ENCODE measurements at places on chromosomes 6 and 20.

GRCh38 chr6:54877713-54878317, 31.2 kb downstream of the FAM83B start:
- DNase-seq, result no peak

DNA sequence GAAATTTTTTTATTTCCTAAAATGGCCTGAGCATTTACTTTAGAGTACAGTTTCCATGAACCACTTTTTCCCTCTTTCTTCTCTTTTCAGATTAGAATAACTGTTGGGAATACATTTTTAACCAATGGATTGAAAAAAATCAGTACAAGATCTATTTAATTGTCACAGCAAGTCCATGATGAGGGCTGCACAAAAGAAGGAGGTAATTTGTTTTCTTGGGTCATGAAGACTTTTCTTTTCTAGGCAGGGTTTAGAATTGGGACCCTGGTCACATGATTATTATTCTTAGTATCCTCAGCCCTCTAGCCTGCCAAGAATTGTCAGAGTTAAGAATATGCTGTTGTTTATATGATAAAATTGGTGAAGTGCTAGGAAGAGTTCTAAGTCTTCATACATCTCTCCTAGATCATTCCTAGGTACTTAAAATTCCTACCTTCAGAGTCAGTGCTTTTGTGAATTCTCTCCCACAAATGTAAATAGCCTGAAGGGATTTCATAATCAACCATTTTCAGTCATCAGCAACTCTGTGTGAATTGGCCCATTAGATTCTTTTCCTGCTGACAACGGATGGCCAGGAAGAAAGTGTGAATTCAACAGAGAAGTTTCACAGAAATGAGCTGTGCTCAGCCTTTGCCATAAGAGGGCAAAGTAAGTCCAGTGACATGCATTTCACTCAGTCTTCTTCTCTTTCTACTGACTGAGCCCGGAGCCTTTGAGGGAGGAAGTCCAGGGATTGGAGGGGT, 32.4 kb upstream of the TPBG start:
- no peak for DNase-seq

DNA sequence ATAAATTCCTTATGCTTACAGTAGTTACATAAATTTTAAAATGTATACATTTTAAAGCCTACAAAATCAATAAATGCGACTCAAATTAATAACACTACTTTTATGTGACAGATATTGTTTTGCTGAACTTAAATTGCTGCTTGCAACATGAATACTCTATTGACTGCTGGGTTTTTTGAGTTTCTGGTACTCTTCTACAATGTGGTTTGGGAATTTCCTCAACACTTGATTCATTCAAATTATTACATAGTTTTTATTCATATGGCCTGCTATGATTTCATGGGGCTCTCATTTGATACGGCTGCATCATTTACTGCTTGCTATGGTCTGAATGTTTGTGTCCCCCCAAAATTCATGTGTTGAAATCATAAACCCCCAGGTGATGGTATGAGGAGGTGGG, 2.3 kb upstream of the TXLNB start:
- no peak for DNase-seq

- peak; percentile 73 for DNase-seq
These were observed 18.0 kb downstream of the ADRM1 start for GRCh38 chr20:62320581-62321354.

DNA sequence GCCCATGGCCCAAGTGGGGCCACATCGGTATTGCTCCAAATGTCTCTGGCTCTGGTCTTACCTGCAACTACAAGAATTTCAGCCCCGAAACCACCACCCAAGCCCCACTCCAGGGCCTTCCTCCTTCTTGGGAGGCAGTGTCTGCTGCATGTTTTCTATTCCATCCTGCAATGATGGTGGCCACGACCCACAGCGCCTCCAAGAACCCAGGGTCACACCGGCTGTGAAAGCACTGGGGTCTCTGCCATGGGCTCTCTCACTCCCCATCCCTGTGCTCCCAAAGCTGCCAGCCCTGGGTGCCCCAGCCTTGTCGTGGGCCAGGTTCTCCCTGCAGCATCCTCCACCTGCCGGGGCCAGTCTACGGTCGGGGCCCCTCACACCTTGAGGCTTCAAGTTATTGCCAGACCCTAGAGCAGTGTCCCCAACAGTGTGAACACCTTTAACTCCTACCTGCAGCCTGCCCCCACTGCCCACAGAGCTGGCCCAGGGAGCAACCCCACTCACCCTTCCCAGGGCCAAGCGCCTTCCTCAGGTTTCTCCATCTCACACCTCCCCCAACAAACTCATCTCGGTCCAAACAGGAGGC, 115.4 kb downstream of the JPH2 start:
- DNase-seq, result no peak

DNA sequence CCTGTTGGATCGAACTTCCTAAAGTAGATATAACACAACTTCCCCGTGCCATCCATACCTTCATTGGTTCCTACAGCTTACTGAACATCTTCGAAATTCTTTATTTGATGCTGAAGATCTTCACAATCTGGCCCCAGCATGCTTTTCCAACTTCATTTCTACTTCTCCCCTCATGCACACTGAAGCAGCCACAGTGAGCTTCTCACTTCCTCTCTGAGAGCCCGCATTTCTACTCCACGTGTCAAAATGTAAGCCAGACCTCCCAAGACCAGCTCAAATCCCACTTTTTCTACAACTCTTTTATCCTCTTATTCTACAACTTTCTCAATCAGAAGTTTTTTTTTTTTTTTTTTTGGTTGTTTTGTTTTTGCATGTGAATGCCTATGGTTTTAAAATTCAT, 254.7 kb downstream of the GMPR start:
- no peak for DNase-seq

DNA sequence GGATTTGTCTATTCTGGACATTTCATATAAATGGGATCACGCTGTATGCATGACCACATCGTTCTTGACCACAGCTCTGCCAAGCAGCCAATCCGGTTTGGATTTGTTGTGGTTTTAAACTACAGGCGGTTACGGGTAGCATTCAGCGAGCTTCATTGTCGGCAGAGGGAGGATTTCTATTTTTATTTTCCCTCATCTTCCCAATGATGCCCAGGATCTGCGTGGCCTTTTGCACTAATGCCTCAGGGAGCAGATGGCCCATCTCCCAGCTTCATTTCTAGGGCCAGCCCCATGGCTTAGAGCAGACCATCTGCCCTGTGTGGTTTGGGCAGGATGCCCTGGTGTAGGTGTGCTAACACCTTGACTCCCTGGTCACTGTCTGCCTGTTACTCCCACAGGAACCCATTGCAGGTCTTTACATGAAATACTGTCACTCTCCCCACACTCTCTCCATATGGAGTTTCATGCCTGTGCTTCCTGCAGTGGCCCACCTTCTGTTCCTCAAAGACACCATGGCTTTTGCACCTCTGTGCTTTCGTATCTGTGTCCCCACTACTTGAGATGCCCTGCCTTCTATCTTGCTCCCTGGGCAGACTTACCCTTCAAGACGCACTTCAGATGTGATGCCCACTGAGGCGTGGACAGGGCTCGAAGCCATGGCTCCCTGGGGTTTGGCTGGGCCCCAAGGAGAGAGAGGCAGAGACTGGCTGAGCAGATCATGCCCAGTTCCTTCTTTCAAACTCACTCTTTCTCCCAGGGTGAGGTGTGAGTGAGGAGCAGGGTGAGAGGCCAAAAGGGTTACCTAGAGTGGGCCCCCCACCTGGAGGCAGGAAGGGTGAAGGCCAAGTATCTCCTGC, 26.0 kb downstream of the SDCBP2 start:
- no peak for DNase-seq

GRCh38 chr6:71468841-71469700, 180.5 kb downstream of the OGFRL1 start:
- no peak for DNase-seq

- DNase-seq, result no peak
These were observed 42.0 kb upstream of the TMEM217 start for GRCh38 chr6:37299990-37300389.

DNA sequence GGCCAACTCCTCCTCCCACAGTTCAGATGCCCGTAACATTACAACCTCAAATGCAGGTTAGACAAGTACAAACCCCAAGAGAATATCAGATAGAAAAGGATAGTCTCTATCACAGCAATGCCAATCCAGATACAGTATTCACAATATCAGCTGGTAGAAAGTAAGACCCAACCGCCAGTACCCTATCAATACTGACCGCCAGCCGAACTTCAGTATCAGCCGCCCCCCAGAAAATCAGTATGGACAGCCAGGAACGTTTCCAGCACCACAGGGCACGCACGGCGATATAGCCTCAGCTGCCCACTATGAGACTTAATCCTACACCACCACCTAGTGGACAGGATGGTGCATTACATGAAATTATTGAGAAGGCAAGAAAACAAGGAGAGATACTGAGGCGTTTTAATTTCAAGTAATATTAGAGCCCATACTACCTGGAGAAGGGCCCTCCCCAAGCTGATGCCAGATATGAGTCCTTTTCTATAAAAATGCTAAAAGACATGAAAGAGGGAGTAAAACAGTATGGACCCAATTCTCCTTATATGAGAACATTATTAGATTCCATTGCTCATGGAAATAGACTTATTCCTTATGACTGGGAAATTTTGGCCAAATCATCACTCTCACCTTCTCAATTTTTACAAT, 17.6 kb upstream of the EIF2S2 start:
- DNase-seq, result peak; percentile 62

DNA sequence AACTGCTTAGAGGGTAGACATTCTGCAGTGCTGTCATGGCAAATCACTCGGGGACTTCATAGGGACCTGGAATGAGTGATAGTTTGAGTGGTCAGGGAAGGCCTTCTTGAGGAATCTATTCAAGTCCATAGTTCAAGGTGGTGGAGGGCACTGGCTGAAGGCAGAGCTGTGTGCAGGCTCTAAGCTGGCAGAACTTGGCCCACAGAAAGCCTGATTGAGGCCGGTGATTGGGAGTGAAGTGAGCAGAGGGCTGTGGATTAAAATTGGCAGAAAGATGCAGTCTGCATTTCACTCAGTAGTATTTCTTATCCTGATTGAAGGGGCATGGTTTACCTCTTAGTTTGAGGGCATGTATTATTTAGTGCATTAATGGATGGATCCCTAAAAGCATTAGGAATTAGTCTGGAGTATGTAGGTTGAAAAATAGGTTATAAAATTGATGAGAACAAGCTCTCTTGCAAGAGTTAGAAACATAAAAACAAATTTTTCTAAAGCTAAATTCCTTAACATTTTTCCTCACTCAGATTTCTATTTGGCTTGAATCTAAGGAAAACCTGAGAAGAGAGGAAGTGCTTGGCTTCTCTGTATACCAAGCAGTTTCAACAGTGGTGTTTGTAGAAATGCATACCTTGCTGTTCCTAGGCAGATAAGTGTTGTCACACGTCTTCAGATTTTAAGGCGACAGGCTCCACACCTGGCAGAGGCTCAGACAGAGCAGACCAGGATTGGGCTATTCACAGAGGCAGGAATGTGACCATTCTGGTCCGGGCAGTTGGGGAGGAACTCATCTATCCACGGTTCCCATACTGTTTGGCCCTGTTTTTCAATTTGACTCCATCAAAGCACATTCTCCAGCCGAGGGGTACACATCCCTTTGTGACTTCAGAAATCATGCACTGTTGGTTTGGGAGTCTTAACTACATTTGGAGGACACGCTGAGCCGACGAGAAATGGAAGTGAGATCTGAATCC, 45.2 kb downstream of the UTRN start:
- peak; percentile 86 for DNase-seq

GRCh38 chr6:77038807-77039206, 424.5 kb downstream of the HTR1B start:
- no peak for DNase-seq

DNA sequence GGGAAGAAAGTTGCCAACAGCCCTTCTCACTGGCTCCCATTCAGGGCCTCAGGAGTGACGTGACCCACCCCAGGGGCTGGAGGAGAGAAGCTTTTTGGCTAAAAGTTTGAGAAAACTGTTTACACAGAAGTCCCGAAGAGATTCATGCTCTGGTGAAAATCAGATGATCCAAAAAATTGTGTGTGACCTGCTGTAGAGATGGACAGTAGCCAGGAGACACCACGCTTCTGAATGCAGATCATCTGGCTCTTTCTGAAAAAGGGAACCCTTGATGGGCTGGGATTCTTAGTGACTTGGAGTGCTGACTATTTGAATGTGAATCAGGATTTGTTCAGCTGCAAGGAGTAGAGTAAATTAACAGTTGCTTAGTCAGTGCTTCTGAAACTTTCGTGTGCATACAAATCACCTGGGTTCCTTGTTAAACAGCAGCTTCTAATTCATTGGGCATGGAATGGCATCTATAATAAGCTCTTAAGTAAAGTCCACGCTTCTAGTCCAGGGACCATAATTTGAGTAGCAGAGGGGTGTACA, 265.1 kb downstream of the PREX1 start:
- DNase-seq, result no peak

DNA sequence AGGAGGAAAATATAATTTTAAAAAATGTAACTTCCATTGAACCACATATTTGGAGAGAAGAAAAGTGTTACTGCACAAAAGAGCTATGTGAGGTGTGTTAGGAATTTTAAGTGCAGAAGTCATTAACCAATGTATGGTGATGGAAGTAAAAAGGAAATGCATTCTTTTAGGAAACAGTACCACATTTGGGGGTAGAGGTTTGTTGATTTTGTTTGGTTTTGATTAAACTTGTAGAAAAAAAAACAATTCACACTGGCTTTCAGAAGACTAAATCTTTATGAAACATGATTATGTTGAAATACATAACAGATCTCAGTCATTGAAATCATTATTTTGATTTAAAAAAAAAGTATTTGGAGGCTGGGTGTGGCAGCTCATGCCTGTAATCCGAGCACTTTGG, 1287.0 kb upstream of the GJE1 start:
- DNase-seq, result no peak

GRCh38 chr6:31171931-31172905, 1.7 kb upstream of the POU5F1 start:
- DNase-seq, result peak; percentile 90

DNA sequence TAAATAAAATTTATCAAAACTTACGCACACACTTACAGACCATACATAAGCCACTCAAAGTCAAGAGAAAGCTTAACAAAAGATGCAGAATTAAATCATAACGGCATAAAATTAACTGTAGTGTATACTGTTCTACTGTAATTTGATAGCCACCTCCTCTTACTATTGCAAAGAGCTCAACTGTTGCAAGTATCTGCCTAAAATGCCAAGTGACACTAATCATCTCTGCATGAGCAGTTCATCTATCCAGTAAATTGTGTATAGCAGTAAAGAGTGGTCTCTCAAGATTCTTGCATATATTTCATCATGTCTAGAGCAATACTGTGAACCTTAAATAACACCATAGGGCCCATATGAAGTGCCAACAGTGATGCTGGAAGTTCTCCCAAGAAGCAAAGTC, 12.3 kb downstream of the OR2H2 start:
- no peak for DNase-seq
